ENCODE measurements at places on chromosomes 6 and 20.

DNA sequence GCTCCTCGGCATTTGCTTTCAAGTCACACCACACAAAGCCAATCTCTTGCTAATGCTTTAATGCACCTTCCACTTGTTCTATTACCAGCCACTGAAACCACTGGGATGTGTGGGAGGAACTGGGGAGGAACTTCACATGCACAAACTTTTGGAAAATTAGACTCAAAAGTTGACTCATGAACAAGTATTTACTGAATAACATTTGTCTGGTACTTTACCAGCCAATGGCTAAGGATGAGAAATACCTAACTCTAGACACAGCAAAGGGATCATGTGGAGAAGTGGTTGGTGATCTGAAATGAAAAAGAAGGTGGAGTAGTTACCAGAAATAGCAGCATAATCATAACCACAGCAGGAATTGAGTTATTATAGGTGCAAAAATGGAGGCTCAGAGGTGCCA lies 554.0 kb upstream of the NOX3 start:
- DNase-seq = no peak

DNA sequence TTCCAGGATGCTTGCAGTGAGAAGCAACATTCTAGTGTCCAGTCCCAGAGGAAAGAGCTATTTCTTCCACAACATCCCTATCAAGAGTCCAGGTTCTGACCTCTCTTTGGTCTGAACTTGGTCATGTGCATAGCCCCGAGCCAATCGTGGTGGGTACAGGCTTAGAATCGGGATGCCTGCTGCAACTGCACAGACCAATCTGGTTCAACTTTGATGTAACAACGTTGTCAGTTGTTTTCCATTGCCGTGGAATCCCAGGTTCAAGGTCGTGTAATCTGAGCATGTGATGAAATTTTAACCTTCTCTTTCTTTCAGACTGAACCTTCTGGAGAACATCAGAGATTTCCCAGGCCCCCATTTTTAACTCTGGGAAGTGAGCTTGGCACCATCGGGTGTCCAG lies 130.5 kb downstream of the ANKRD60 start:
- DNase-seq = no peak

DNA sequence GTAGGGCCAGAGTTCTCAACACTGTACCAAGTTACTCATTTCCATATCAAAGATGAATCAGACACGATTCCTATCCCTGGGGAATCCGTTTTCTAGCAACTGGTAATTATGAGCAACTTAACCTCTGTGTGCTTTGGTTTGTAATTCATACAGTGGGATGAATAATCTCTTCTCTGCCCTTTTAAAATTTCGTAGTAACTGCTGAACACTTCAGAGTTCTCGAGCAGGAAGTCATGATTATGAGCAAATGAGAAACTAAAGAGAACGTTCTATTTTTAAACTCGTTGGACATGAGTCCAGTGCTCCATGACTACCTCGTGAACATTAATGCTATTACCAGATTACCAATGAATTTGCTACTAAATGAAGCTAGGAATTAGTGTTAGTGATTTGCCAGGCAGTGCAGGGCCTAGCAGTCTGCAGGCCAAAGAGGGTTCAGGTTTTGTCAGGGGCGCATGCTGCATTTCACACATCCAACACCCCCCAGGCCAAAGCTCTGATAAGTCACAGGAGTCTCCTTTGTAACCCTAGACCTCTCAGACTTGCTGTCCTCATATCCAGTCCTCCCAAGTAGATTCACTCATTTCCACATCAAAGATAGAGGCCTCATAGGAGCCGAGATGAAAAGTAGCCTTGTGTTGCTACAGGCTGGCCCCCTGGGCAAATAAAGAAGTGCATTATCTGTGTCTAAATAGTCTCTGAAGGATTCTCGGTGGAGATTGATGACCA lies 45.8 kb upstream of the VSTM2L start:
- DNase-seq = peak; percentile 73

GRCh38 chr20:47993817-47994216 lies 208.5 kb upstream of the SULF2 start:
- DNase-seq = no peak

DNA sequence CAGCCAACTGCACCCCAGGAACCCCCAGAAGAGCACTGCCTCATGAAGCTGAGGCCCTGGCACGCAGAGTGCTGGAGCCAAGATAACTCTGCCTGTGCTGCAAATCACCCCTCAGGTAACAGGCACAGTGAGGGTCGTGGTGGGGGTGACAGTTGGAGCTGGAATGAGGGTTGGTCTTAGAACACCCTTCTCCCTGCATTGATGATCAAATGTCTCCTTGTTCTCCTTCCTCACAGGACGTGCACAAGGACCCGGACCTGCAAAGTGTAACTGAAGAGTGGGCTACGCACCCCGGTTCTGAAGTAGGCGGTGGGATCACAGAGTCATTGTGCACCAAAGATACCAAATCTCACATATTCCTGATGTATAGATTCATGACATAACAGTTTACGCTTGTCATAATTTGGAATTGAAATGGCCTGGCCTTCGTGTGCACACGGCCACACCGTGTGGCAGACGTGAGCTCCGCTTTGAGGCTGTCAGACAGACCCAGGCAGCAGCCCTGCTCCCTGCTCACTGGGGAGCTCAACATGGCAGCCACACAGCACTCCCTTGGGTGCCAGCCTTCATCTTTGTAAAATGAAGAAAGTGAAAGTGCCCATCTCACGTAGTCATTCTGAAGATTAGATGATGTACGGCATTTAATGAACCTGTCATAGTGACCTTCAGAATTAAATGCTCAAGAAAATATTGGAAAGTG lies 8.8 kb downstream of the THBS2 start:
- peak; percentile 5 for DNase-seq

- DNase-seq = peak; percentile 95
These were observed 42.9 kb downstream of the BCAS4 start for GRCh38 chr20:50837532-50838321.

GRCh38 chr20:23162887-23163286 lies 76.8 kb upstream of the CD93 start:
- DNase-seq = no peak

- no peak for DNase-seq
These were observed 121.6 kb downstream of the CD164 start for GRCh38 chr6:109260701-109261100.

GRCh38 chr6:157287923-157288322 lies 35.4 kb downstream of the TMEM242 start:
- DNase-seq = no peak

DNA sequence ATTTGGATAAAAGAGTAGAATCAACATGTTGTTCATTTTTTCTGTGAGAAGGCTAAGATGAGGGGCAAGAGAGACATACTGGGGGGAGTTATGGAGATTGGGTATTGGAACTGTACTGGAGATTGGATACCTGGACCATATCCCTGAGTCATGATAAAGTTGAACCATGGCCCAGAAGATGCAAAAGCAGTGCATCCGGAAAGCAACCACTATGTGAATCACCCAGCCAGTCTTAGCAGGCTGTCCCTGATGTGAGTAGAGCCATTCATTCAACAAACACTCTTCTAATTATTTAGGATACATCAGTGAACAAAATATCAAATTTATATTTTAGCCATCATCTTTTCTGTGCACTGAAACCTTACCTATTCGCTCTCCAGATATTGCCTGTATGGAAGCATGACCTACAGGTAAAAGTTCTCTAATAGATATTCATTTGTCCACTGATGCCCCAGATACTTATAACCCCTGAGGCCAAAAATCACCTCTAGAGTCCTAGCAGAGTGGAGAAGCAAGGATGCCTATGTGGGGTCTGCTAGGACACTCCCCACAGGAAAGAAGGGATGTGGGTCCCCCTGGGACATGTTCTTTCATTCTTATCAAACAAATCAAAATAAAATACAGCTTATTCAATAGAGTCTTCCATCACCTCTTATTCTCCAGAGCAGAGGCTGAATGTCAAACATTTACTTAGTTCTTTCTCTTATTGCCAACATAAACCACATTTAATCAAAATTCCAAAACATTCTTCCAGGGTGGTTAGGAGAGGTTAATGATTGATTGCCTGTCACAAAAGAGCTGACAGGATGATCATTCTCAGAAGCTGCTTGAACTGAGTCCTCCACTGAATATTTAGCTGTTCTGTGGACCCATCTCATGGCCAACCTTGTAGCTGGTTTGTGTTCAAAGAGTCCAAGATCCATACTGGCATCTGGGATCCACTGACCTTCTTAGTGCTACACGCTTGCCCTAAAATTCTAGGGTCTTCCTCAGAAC lies 37.0 kb upstream of the PKHD1 start:
- DNase-seq = no peak

DNA sequence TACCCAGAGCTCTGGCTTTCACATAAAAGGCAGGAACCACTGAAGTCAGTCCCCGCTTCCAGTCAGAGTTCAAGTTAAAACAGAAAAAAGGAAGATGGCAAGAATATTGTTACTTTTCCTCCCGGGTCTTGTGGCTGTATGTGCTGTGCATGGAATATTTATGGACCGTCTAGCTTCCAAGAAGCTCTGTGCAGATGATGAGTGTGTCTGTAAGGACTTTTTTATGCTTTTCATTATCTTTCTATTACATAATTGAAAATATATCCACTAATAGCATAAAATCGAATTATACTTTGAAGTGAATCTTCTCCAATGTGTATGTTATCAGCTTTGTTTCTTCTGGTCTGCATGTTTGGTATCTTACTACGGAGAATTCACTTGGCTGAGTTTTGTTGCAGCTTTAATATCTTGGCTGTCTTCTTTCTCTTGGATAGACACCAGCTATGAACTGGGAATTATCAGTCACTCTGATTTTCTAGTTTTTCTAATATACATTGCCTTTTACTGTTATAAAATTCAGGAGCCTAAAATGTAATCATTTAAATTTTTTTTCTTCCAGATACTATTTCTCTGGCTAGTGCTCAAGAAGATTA lies at the start of gene OTOR:
TSS of gene OTOR (plus strand) at position 51 of the 593 bp plus-strand sequence. CDS start at position 95, 44 bp downstream.
- no peak for DNase-seq

GRCh38 chr6:109300874-109301273 lies 81.4 kb downstream of the CD164 start:
- no peak for DNase-seq

- no peak for DNase-seq
These were observed 248.7 kb upstream of the RREB1 start for GRCh38 chr6:6859105-6859504.

- no peak for DNase-seq
These were observed 26.2 kb upstream of the LRRC1 start for GRCh38 chr6:53768636-53769035.

- no peak for DNase-seq
These were observed 36.9 kb downstream of the BMP6 start for GRCh38 chr6:7762760-7763159.

DNA sequence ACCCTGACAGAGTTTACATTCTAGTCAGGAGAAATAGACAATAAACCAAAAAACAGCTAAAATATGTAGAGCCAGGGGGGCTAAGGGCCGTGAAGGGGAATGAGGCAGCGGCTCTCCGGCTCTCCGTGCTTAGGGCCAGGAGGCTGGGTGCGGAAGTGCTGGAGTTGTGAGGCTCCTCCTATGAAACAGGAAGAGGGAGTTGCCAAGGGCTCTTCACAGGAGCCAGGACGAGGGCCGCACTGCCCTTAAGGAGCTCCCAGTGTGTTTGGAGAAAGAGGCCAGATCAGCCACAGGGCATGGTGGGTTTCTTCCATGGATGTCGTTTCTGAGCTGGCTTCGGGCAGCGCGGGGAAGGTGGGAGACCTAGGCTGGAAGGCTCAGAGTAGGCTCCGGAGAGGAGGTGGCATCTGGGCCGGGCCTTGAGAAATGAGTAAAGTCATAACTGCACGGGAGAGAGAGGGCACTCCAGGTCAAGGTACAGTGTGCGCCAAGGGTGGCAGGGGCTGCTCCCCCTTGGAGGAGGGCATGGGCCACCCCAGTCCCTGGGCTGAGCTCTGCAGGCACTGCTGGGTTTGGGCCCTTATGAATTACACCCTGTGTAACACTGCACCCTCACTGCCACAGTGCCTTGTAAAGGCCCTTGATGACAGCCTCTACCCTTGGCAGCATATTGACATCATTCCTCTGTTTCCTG lies 20.8 kb upstream of the MLN start:
- DNase-seq = peak; percentile 61

- no peak for DNase-seq
These were observed 142.7 kb downstream of the PCSK2 start for GRCh38 chr20:17369506-17369905.

GRCh38 chr20:3749689-3750531 lies 17.4 kb downstream of the HSPA12B start:
- DNase-seq = no peak

- peak; percentile 96 for DNase-seq
These were observed 41.0 kb upstream of the HIVEP1 start for GRCh38 chr6:11971154-11971553.

- peak; percentile 77 for DNase-seq
These were observed 702 bp downstream of the ETV7 start for GRCh38 chr6:36386495-36387439.

DNA sequence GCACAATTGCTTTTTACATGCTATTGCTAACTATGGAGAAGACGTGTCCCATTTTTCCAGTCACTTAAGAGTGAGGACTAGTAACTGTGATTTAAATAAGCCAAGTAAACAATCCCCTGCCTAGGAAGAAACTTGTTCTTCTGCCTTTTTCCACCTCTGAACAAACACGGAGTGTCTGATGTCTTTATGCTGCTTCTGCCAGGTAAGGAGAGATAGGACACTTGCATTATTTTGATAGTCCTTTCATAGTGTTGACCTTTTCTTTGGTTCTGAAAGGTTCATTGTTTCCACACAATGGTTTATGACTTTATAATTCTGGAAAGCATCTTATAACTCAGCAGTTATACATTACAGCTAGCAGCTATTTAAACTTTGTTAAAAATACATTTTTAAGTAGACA lies 8.4 kb downstream of the LRP11 start:
- DNase-seq = no peak

- no peak for DNase-seq
These were observed 356.4 kb downstream of the CDH4 start for GRCh38 chr20:61608275-61609085.

DNA sequence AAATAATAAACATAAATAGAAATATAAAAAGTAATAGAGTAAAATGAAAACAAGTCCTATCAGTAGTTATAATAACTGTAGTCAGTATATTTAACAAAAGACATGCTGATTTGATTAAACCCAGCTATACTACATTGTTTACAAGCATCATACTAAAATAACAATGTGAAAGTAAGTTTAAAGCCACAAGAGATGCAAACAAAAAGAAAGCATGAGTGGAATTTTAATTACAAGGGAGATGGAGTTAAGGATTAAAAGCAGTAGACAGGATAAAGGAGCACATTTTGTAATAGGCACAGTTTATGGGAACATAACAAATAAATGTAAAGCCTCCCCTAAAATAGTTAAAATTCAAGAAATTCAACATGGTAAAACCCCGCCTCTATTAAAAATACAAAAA lies 41.5 kb downstream of the SENP6 start:
- DNase-seq = no peak

DNA sequence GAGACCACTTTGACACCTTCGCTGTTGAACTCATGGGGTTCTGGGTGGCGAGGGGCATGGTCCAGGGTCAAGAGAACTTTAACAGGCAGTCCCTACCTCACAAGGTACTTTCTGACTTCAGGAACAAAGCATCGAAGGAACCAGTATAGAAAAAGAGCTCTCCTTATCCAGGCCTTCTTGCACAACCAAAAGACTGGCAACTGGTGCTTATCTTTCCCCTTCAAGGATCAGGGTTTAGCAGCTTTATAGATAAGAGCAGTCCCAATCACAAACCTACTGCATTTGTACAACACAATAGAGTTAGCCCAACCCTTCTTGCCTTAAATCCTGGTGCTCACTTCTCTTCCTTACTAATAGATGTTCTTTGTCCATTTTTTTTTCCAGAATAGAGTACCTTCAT lies 116.3 kb downstream of the SNX5 start:
- no peak for DNase-seq

GRCh38 chr20:17873410-17874270 lies 95.0 kb downstream of the SNX5 start:
- DNase-seq = peak; percentile 99

GRCh38 chr6:84417260-84417659 lies 189.8 kb upstream of the CEP162 start:
- DNase-seq = peak; percentile 54

GRCh38 chr20:13180986-13181889 lies 39.8 kb upstream of the ISM1 start:
- DNase-seq = no peak
